ENCODE measurements at places on chromosomes 11 and 22.

DNA sequence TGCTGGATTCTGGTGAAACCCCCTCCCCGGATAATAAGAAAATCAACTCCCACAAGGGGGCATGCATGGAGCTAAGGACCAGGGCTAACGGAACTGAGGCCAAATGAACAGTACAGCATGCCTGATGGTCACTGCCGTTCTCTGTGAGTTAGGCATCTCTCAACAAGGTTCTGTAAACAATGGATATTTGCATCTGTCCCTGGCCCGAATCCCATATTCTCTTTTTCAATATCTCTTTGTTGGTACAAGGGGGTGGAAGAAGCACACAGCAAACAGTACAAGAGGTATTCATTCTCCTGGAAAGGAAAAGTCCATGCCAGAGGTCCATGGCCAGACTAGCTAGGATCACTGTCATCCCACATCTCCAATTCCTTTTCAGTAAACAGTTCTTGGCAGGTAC is 32.2 kb upstream of the APOA1 start:
- no peak for DNase-seq

DNA sequence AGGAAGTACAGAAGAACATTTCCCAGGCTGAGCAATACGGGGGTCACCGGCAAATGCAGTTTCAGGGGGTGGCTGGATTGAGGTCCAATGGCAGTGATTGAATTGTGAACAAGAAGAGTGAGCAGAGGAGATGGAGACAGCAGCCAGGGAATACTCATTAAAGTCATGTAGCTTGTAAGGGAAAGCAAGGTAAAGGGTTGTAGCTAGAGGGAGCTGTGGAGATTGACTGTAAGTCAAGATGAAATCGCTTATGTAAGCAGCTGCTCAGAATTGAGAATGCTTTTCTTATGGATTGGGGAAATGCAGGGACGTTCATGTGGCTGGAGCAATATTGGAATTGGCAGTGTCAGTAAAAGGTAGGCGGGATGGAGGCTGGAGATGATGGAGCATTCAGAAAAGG is 111.4 kb upstream of the TBCEL start:
- DNase-seq, result no peak

DNA sequence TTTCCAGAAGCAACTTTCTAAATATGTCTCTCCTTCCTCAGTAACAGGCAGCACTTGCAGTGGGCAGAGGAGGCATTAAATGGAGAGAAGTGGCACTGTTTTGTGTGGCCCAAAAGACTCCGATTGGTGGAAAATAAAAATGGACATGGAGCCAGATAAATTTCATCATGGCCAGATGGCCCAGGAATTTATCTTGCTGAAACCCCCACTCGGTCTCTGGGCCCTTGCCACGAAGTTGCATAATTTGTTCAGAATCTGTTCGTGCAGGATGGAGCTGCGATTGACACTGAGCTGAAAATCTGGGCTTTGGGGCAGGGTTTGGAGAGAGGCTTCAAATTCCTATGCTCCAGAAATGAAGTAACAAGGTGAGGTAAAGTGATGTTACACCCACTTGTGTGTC is 65.5 kb downstream of the C11orf91 start:
- DNase-seq, result no peak

- no peak for DNase-seq
Observed at GRCh38 chr22:39503630-39504029, 1.5 kb downstream of the MIEF1 start.

- no peak for DNase-seq
Observed at GRCh38 chr11:86292912-86293616, 9.0 kb upstream of the HIKESHI start.
